Stimulated activated CD8-positive, alpha-beta memory T cell treated with anti-CD3 and anti-CD28 coated beads, Interleukin-4, amount 100 ng/mL, for 1 hour (primary cell): ENCODE measurements at places on chromosomes 1 and 21.

DNA sequence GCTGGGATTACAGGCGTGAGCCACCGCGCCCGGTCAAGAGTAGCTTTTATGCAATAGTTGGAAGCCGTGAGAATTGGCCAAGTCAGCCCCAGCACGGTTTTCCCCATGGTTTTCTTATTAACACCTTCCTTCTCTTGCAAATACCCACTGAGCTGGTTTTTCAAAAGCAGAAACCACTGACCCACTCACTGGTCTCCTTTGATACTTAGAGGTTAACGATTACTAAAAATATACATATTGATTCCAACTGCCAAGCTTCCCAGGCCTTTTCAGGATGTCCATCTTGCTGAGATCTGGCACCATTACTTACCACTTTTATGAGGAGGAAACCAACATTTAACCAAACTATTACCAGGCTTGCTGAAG, 25.9 kb upstream of the TARDBP start:
- DNase-seq, result no peak

DNA sequence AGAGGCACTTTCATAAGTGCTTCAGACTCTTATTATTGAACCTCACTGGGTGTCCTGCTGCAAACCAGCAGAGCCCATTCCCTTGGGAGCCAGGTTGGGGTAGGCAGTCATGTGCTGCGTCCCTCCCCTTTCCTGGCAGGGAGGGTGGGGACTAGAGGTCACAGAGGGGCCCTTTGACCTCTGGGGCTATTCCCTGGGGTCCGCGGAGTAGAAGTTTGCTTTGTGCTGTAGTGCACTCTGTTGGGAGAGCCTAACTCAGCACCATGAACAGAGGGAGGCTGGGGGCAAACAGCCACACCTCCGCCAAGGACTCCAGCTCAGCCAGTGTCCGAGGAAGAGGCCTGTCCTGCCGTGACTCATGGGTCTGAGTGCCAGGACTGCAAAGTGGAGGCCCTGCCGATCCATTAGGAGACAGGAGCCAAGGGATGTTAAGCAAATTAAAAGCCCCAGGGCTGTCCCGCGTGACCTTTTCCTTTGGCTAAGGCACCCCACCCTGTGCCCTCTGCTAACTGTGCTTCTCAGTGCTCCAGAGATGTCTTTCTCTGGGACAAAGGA, 3.0 kb upstream of the IGSF21 start:
- no peak for DNase-seq

GRCh38 chr1:59169703-59170102, 127.2 kb upstream of the FGGY start:
- DNase-seq, result no peak

DNA sequence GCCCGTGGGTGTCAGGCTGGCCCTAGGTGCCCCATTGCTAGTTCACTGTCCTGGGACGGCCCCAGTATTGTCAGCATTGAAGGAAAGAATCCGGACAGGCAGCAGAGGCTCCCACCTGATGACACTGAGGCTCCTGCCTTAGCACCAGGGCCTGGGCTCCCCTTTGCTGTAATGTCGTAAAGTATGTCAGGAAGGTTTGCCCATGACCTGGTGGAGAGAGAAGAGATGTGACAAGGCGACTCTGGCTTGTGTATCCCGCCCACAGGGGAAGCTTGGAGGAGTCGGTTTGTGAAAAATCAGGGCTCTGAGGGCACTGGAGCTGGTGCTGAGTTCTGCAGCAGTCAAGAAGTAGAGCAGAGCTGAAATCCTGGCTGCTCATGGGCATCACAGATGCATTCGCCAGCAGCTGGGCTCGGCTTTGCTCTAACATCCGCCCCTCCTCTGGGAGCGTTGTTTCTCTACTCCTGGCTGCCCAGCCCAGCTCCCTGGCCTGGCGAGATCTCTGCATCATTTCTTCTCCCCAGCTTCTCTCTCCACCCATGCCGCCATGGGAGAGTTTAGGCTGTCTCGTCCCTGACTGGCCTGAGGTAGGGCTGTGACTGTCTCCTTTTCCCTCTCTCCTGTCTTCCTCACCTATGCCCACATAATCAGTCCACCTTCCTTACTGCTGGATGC, 74.1 kb downstream of the ADARB1 start:
- no peak for DNase-seq

DNA sequence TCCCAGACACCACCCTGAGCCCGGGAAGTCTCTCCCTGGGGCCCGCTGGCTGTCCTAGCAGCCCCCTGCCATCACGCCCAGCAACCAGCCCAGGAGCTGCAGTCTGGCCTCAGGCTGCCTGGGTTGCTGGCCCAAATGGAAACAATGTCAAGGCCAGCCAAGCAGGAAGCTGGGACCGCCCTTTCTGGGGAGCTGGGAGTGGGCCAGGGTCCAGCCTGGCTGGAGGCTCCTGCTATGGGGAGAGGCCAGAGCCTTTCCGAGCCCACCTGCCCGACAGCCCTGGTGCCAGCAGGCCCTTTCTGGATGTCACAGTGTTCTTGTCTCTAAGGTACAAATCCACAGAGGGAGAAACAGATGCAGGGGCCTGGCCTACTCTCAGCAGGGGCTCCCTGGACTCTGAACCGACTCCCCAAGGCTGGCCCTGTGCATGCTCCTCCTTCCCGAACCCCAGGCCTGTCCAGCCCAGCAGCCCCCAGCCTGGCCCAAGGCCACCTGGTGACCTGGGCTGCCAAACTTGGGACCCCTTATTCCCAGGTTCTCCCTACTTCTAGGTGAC, 1.2 kb upstream of the MMEL1 start:
- DNase-seq, result no peak

- no peak for DNase-seq
Observed at GRCh38 chr1:208643005-208643597, 398.9 kb upstream of the PLXNA2 start.

- DNase-seq, result no peak
Observed at GRCh38 chr1:36768486-36769178, 265.7 kb downstream of the GRIK3 start.

DNA sequence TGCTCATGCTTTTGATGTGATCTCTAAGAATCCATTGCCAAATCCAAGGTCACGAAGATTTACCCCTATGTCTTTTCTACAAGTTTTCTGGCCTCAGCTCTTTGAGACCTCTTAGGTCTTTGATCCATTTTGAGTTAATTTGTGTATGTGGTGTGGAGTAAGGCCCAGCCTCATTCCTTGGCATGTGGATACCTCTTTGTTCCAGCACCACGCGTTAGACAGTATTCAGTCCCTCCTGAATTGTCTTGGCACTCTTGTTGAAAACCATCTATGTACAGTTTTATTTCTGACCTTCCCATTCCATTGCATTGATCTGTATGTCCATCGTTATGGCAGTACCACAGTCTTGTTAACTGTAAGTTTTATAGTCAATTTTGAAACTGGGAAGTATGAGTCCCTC, 8.0 kb upstream of the FTCD start:
- DNase-seq, result no peak

GRCh38 chr21:25025596-25025995, 581.7 kb downstream of the MRPL39 start:
- DNase-seq, result no peak

- DNase-seq, result peak; percentile 49
Observed at GRCh38 chr1:155062702-155063411, 683 bp upstream of the EFNA4 start.

DNA sequence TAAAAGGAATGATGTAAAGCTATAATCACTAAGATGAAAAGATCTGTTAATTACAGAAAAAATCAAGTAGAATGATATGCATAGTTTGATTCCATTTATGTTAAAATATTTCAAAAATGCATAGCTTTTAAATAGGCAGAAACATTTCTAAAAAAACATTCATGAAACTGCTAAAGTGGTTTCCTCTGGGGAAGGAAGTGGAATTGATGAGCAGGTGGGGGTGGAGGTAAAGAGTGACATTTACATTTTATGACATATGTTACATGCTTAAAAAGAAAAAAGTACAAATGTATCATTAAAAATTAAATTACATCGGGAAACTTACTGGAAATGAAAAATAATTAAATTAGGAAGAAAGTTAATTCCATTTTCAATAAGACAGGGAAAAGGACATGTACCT, 42.8 kb upstream of the JAK1 start:
- DNase-seq, result no peak

DNA sequence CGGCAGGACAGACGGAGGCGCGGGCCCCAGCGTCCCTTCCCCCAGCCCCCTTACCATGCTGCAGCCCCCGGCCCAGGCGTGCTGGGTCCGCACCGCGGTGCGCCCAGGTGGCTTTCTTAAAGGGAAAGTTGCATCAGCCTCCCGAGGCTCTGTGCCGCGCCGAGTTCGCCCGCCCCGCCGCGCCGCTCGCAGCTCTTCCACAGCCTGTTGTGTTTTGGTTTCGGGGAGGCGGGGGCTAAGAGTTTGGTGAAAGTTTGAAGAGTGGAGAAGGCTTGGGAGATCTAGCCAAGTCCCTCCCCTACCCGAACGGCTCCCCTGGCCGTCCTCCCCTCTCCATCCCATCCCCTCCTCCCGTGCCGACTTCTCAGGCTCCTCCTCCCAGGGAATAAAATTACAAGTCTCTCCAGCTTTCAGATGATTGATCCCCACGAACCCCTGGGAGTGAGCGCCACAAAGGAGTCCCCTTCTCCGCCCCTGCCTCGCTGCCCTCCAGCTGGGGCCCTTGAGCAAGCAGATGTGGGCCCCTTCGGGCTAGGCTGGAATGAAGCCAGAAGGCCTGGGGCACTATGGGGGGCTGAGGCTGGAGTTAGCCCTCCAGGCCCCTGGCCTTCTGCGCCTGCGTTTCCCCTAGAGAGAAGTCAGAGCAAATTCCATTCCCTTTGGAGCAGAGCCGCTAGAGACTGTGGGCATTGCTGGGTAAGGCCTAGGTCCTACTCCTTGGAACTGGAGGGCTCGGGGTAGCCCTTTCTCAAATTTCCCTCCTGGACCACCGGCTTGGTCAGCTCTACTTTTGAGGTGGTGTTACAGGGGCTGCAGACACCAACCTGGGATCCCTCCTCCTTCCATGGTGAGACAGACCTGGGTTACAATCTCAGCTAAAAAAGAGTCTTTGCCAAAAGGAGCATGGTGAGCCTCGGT, at the start of gene SLC6A9:
TSS of gene SLC6A9 (minus strand) at position 211 of the 918 bp plus-strand sequence. CDS start 7,185 bp downstream, outside the sequence.
- no peak for DNase-seq

DNA sequence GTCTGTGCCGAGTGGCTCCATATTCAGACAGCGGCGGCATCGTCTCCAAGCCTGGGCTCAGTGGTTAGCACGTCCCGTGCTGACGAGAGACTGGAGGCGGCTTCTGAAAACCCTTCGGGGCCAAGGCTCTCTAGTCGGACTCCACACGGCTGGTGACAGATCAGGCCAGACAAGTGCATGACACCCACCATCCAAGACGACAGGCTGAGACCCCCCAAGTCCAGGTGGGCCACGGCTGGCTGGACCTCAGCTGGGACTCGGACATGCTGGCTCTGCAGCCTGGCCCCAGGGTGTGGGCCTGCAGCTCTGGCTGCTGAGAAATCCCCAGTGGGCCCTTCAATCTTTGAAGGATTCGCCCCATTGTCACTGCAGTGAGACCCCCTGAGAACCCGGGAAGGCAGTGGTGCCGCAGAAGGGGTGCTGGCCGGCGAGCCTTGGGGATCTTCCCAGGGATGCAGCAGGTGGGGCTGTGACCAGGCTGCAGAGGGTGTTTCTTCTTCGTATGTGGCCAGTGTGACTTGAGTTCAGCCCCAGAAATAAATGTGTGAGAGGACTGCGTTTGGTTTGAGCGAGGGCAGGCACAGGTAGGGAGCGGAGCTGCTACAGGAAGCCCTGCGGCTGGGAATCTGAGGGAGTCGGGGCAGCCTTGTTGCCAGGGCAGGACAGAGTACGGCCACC, 15.9 kb upstream of the SLC19A1 start:
- DNase-seq, result no peak

GRCh38 chr1:30845237-30845903, 63.2 kb downstream of the SDC3 start:
- no peak for DNase-seq

DNA sequence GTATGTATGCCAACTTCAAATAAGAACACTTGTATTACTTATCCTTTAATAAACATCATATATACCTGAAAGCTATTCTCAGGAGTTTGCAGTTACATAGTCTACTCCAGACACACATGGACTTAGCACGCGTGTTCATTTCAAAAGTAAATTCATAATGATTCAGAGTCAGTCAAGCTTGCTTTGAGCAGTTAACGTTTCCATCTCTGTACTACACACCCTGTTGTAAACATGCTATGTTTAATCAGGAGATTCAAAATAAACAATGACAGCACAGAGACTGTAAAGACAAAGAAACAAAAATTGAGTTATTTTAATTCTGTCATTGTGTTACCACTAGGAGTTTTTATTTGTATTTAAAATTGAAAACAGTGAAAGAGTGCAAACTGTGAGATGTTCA, 119.6 kb downstream of the NRIP1 start:
- DNase-seq, result no peak

DNA sequence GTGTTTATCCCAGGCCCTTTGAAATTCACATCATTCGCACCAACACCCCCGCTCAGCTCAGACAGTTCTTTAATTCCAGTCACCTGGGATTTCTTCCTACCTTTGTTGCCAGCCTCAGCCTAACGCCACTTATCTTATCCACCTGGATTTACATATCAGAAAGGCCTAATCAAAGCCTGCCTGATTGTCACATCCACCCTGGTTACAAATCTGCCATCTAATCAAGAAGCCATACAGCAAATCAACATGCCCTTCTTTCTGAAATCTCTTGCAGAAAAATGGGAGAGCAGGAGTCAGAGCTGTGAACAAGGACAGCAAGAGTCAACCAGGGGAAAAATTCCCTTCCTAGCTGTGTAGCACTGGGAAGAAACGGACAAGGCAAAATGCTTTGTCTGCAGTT, 173.2 kb upstream of the DAB1 start:
- DNase-seq, result no peak

DNA sequence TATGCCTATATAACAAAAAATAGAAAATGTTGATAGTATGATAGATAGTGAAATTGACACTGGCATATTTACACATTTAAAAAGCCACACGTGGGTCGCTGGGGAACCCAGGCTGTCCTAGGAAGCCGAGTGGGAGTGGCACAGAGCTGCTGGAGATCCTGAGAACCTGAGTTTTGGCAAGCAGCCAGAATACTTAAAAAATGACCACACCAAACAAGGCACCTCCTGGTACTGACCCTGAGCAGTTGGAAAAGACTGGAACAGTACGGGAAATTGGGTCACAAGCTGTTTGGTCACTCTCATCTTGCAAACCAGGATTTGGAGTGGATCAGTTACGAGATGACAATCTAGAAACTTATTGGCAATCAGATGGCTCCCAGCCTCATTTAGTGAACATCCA, 111.5 kb downstream of the ZFYVE9 start:
- no peak for DNase-seq

DNA sequence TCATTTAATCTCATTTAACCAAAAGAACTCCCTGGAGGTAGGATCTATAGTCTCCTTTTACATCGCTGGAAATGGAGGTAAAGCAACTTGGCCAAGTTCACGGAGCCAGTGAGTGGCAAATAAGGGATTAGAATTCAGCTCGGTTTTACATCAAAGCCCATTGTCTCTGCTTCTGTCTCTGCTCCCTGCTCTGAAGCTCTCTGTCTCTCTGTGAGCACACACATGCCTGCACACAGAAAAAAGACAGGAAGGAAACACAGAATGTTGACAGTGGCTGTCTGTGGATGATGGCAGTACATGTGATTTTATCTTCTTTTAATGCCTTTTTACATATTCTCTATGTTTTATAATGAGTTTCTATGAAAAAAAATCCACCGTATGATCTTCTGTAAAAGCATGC, 8.9 kb upstream of the DHRS3 start:
- DNase-seq, result no peak

- no peak for DNase-seq
Observed at GRCh38 chr1:208569181-208569580, 325.0 kb upstream of the PLXNA2 start.

- no peak for DNase-seq
Observed at GRCh38 chr1:32881871-32882850, 4.1 kb upstream of the HPCA start.

- no peak for DNase-seq
Observed at GRCh38 chr1:59952065-59952464, 25.5 kb upstream of the CYP2J2 start.
